ENCODE measurements at places on chromosomes 6 and 20.

GRCh38 chr6:158207422-158207788, 39.3 kb downstream of the GTF2H5 start:
- DNase-seq, result no peak

DNA sequence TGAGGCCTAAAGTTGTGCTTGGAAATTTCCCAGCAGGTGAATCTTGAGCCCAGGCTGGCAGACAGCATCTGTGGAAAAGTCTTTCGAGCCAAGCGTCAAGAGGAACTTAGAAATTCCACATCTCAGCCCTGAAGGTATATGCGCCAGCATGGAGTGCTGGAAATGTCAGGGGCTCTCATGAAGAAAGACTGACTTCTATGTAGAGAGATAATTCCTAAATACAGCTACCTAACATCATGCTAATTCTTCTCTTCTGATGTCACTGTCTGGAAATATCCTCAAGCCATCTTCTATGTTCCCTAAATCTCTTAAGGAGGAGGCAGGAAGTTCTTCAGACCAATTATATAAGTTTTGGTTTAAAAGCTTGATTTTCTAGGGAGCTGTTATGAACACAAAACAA, 492.4 kb upstream of the MARCKS start:
- DNase-seq, result no peak

GRCh38 chr20:63532449-63532971, 4.7 kb downstream of the PTK6 start:
- no peak for DNase-seq

DNA sequence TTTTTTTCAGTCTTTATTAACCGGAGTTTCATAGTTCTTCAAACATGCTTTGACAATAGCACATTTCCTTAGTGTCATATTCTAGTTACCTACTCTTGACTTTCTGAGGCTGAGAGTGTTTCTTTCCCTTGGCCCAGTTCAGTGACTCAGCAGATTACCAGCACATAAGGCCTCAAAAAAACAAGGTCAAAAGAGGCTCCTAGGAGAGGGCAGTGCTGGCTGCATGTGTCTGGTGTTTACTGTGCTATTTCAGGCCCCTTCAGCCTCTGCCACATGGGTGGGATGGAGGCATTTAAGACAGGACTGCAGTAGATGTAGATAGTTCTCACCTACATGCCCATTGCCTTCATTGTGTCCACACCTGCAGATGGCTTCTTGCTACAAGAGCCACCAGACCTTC, 198.2 kb upstream of the SSTR4 start:
- DNase-seq, result no peak

DNA sequence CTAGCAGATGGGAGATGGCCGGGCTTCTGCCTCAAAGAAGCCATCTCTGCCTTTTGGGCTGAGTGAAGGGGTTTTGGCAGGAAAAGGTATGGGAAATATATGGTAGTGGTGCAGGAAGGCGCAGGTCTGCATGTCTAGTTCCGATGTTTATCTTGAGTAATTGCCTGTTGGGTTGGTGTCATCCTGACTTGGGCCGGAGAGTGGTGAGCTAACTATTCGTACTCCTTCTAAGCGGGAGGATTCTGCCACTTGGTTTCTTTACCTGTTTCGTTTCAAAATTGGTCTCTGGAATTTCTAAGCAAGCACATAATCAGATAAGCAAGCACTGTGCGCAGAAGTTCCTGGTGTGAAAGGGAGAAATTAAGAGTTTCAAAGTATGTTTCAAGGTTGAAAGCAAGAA, 229.6 kb downstream of the SAMD5 start:
- DNase-seq, result no peak

- DNase-seq, result no peak
These were observed 22.0 kb upstream of the PRDM1 start for GRCh38 chr6:106064142-106064541.

GRCh38 chr20:38034961-38035360, 1.4 kb downstream of the RPRD1B start:
- no peak for DNase-seq

DNA sequence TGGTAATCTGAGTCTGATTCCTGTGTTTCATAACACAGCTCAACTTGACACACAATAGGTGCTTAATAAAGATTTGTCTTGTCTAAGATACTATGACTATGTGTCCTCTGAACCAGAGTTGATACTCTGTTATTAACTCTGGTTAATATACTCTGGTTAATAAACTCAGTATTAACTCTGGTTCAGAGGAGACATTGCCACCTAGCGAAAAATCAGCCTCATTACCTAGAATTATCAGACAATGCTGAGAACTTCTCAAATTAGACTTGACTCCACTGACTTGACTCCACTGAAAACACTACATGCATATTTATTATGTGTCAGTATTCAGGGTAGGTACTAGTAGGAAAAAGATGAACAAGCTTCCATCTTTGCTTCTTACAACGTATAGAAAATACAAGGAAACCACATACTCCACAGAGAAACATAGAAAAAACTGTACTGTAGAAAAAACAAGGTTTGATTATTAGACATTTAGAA, 73.9 kb downstream of the AHI1 start:
- DNase-seq, result no peak

DNA sequence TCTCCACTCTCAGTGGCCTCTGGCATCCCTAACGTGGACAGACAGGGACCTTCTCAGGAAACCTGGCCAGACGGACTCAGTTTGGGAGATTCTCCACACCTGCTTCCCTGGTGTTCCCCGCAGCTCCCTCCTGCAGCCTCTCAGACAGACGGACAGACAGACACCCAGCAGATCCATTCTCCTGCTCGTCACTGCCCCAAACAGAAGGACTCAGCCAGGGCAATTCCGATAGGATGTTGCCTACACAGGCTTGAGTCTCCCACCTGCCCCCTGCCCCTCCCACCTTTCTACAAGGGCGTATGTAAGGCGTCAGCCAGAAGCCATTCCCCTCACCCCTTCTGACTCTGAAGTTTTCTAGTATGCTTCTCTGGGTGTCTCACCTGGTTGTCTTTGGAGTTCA, 428 bp downstream of the CCM2L start:
- no peak for DNase-seq

GRCh38 chr6:149484733-149485700, at the start of gene ZC3H12D:
ZC3H12D (minus strand) TSS chr6:149485014; CDS start chr6:149474543, 10,471 bp downstream.
- no peak for DNase-seq

GRCh38 chr6:37868447-37868825, 48.9 kb downstream of the ZFAND3 start:
- no peak for DNase-seq

GRCh38 chr6:160428818-160429619, 80.8 kb downstream of the SLC22A3 start:
- DNase-seq, result no peak
